ENCODE measurements at places on chromosomes 2 and 18.

- no peak for DNase-seq
Observed at GRCh38 chr2:190529486-190530247, 4.9 kb downstream of the NEMP2 start.

DNA sequence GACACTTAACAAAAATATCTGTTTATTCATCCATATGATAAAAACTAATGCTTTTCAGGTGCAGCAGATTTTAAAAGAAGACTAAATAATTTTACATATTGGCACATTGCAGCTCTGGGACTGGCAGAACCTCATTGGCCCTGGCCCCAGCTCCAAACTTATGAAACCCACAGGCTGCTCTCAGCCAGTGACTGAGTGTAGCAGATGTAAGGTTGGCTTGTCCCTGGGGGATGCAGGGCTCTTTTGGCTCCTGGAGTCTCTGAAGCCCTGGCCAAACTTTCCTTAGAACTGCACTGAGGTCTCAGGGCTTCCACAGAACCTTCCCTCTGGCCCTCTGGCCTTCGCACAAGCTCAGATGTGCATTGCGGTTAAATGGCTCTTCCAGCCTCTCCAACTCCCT is 725.0 kb upstream of the SOX11 start:
- no peak for DNase-seq

DNA sequence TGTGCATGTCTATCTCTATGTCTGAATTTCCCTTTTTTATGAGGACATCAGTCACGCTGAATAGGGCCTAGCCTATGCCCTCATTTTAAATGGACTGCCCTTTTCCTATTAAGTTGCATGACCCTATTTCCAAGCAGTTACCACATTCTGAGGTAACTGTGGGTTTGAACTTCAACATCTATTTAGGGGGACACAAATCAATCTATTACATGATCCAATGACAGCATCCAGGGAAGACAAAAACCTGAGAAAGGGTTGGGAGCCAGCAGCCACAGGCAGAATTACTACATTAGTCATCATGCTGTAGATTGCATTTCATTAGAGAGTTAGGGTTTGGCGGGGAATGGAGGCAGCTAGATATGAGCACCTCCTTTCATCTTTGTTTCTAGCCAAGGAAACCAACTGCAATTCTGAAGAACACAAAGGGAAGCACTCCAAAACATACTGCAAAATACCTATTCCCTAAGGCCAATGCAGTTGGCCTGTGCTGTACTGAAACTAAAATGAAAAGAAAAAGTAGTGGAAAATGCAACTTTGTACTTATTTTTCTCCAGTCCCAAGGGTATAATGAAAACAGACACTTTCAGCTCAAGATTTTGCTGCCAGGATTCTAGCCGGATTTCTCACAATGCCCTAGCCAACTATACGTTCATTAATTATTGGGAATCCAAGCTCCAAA is 40.4 kb upstream of the C1D start:
- DNase-seq = no peak

DNA sequence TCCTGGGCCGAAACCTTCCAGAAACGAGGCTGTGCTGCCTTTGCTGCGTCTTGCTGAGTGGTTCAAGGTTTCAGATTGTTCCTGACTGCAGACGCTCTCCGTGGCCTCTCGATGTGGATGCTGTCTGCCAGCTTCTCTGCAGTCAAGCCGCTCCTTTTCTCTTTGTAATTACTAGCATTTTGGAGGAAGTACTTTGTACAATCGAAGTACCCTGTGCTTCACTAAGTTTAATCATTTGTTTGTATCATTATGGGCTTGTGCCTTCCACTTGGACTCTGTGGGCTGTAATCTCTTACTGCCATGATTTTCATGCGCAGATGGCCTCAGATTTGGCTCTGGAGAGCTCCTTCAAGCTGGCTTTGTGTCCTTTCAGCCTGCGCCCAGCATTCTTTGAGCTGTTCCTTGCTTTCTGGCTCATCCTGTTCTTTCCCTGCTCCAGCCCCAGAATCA is 49.3 kb downstream of the TRAF3IP1 start:
- no peak for DNase-seq

- DNase-seq = no peak
Observed at GRCh38 chr2:127636248-127637235, 9.4 kb upstream of the GPR17 start.

DNA sequence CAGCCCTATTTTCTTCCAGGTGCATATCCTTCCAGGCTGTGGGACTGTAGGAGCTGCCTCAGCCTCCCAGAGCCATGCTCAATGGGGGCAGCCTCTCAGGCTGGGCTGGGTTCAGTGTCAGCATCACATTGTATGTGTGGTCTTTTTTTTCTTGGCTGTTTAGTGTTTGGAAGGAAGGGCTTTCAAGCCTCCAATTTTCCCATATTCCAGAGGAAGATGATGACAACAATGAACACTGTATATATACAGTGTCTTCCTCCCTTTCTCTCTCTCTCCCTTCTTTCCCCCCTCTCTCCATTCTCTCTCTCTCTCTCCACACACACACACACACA is 326.4 kb downstream of the DYSF start:
- no peak for DNase-seq
